ENCODE measurements at places on chromosomes 4 and X.

GRCh38 chr4:6918338-6918737, 8.7 kb downstream of the TBC1D14 start:
- no peak for DNase-seq

DNA sequence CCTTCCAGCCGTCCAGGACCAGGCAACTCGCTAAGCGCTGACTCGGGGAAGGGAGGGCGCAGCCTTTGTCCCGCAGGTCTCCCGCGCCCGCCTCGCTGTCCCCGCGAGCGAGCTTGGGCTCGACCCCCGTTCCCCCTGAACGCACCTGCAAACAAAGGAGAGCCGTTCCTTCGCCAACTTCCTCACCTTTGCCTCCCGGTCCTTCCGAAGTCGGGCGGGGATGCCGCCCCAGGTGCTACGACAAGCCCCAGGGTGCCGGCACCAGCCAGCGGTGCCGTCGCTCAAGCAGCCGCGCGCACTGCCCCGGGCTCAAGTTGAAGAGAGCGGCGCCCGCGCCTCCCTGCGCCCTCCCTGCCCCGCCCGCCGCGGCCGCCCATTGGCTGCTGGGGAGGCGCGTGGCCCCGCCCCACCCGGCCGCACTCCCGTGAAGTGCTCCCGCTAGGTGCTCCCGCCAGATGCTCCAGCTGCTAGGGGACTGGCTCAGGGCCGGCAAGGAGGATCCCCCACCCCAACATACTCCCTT, 107.1 kb downstream of the NSUN7 start:
- DNase-seq: peak; percentile 64

DNA sequence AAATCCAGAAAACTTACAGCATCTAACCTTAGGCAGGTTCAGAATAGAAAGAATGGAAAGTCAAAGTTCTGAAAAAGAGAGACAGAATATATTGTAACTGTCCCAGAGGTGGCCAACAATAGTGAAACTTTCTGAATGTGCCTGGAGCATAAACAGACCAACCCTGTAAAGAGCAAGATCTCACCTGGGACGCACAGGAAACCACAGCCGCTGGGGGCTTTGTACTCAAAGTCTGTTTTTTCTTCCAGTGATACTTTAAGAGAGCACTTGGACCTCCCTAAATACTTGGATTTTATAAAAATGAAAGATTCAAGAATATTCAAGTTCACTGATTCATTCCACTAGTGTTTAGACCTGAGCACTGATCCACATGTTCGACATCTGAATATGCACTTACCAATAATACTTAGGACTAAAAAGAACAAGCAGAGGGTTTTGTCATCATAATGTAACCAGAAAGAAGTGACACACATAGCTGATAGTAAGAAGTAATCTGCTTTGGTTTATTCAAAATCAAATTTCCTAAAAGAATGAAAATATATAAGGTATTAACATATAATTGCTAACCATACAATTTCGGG, 35.3 kb downstream of the ARAP2 start:
- no peak for DNase-seq

GRCh38 chr4:182278729-182279128, 35.5 kb downstream of the TENM3 start:
- no peak for DNase-seq

- DNase-seq: no peak
Observed at GRCh38 chrX:106948641-106949040, 28.4 kb downstream of the CLDN2 start.

GRCh38 chr4:39446842-39447573, 11.7 kb downstream of the RPL9 start:
- DNase-seq: peak; percentile 41

DNA sequence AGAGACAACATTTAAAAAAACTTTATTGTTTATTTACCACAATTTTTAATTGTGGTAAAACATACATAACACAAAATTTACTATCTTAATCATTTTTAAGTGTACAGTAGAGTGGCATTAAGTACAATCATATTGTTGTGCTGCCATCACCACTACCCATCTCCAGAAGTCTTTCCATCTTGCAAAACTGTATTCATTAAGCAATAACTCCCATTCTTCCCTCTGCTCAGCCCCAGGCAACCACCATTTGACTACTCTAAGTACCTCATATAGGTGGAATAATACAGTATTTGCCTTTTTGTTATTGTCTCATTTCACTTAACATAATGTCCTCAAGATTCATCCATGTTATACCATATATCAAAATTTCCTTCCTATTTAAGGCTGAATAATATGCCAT, 12.8 kb upstream of the FAM47E start:
- no peak for DNase-seq
